Stimulated activated CD4-positive, alpha-beta T cell treated with anti-CD3 and anti-CD28 coated beads, TNF-alpha, amount 100 ng/mL, for 48 hours (primary cell): ENCODE measurements at places on chromosomes 5 and 9.

DNA sequence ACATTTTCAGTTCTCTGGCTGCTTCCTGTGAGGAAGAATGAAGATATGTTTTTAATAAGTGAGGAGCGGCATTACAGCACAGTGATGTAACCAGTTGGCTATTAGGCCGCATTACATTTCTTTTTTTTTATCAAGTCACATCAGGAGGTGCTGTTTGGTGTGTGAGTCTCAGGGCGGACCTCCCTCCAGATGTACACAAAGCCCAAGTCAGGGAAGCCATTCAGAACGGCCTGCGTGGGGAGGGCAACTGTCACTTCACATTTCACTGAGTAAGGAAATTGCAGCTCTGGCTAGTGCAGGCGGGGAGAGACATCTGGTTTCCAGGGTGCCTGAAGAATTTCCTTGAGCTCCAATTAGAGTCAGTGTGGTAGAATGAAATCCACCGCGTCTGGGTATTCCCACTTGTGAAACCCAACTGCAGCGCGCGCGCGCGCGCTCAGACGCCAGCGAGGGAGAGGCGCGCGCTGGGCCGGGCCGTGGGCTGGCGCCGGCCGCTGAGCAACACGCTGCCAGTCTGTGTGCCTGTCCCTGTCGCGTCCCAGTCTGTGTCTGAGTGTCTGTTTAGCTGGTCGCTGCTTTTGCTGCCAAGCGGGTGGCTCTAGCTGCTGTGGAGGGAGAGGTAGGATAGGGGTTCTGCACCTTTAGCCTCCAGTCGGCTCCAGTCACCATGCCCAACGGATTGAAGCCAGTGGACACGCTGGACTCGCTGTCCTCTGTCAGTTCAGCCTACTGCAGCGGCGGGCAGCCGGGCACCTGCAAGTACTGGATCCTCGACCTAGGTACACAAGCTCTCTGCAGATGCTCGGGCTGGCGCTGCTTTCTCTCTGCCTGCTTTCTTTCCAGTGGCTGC lies 140.8 kb upstream of the OTULINL start:
- DNase-seq: no peak

- no peak for DNase-seq
Measured at GRCh38 chr5:30287890-30288289, 905.6 kb upstream of the CDH6 start.

- no peak for DNase-seq
Measured at GRCh38 chr5:58261605-58262004, 198.3 kb downstream of the PLK2 start.

DNA sequence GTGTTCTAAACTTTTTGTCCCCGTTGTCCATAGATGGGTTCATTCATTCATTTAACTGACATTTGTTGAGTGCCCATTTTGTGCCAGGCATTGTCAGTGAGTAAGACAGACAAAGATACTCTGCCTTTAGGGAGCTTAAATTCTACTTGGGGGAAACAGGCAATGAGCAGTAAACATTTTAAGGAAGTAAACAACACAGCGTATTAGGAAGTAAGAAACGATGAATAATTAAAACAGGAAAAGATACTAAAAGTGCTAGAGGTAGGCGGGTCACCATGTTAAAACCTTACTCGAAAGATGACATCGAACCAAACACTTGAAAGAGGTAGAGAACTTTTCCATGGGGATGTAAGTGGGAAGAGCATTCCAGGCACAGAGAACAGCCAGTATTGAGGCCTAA lies 5.5 kb upstream of the MAML1 start:
- DNase-seq: no peak

DNA sequence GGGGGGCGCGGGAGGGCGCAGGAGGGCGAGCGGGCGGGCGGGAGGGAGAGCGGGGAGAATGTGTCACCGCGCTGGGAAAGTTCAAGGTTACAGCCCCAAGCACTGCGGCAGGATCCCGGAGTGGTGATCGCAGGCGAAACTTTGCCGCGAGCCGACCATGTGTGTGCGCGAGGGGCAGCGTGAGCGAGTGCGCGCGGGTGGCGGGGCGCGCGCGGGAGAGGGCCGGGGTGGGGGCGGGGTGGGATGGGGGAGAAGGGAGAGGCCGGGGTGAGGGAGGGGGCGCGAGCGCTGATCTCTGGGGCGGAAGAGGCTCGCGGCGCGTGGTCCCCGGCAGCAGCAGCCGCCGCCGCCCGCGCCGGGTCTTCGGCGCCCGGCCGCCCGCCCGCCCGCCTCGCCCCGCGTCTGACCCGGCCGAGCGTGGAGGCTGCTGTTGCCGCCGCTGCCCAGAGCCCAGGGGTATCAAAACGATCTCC lies at the start of gene NFIB:
TSS of gene NFIB (minus strand) at position 191 of the 473 bp plus-strand sequence. CDS start 630 bp downstream, outside the sequence.
- DNase-seq: no peak

- DNase-seq: no peak
Measured at GRCh38 chr5:54312499-54312898, 2.1 kb upstream of the ARL15 start.

DNA sequence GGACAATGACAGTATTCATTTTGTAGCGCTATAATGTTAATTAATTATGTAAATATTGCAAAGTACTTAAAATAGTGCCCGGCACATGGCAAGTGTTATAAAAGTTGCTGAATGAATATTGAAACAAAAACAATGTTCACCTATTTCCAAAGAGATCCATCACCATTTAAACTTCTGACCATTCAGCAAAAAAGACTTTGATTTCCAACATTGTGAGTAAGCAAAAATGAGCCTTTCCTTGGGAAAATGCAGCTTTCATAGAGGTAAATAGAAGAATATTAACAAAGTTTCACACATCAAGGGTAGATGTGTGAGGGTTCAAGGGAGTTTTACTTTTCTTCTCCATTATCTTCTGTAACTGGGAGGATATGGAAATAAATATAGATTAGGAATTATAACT lies 1089.4 kb upstream of the C9orf72 start:
- DNase-seq: no peak

GRCh38 chr9:108445431-108446071 lies 410.2 kb downstream of the ACTL7B start:
- DNase-seq: no peak

DNA sequence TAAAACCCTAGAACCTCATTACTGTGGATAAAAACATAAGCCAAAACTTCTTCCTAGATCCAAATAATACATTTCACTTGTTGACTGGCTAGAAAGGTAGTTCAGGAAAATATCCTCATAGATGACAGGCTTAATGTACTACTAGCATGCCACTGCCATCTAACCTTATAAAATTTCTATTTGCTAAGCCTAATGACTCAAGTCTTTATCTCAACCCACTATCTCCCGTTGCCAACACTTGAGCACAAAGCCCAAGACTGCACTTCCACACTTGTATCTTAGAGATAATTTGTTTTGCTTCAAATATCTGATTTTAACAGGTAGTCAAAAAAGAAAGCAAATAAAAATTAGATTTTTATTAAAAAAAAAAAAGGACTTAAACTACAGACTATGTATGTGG lies 42.7 kb downstream of the FBXL17 start:
- no peak for DNase-seq

- DNase-seq: no peak
Measured at GRCh38 chr5:142969186-142969585, 199.0 kb downstream of the ARHGAP26 start.

DNA sequence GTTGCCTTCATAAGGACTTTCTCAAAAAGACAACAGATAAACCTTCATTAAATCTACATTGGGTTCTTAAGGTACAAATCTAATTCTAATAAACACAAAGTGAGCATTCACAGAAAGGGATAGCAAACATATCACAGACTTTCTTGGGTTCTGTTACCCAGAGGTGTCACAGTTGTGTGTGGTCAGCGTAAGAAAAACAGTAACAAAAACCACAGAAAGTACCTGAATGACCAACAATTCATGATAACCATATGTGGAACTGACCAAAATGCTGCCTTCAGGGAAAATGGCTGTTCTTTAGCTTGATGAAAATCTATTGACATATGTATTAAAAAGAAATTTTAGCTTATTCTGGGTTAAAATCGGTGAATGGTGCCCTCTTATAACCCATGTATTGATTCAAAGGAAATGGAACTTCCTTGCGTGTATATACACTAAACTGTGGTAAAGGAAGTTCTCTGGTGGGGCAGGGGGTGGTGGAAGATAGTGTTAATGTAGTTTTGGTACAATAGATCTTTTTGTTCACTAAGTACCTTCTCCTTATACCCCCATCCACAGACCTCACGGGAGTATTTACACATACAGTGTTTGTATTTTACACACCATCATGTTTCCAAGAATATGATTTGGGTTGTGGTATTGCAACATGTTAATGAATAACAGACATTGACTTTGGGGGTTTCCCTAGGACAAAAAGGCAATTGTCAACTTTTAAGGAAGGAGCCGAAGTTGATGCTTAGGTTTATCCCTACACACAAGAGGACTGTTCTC lies 152.5 kb downstream of the APBA1 start:
- no peak for DNase-seq

GRCh38 chr9:128259156-128259555 lies 16.7 kb downstream of the GOLGA2 start:
- no peak for DNase-seq

DNA sequence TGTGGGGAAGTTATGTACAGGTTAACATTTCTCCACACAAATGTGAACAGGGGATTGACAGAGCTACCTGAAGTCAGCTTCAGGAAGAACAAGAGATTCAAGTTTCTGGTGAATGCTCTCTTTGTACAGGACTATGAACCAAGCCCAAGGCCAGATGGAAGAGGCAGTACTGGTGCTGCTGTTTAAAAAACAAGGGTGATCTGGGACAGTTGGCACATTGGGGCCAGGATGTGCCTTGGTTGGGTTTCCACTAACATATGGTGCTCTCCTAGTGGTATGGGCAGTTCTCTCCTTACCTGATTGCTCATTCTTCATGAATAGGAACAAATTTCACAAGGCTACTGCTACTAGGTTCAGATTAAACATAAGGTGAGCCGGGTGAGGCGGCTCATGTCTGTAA lies 40.0 kb downstream of the MTMR12 start:
- no peak for DNase-seq

GRCh38 chr9:82020331-82020730 lies 31.8 kb downstream of the SPATA31D1 start:
- no peak for DNase-seq

DNA sequence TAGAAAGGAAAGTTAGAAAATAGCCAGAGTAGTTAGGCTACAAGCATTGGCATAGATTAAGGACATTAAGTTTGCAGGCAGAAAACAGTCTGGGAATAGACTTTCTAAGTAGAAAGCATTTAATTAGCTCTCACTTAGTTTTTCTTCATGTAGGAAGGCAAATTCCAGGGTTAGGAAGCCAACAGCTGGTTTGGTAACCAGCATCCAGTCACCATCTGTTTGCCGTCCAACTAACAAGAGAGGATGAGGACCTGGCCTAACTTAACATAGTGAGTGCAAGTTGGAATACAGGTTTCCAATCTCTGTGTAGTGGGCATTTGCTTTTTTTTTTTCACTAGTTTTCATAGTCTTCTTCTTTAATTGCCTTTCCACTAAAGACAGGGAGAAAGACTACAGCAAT lies 121.7 kb upstream of the NR3C1 start:
- no peak for DNase-seq

DNA sequence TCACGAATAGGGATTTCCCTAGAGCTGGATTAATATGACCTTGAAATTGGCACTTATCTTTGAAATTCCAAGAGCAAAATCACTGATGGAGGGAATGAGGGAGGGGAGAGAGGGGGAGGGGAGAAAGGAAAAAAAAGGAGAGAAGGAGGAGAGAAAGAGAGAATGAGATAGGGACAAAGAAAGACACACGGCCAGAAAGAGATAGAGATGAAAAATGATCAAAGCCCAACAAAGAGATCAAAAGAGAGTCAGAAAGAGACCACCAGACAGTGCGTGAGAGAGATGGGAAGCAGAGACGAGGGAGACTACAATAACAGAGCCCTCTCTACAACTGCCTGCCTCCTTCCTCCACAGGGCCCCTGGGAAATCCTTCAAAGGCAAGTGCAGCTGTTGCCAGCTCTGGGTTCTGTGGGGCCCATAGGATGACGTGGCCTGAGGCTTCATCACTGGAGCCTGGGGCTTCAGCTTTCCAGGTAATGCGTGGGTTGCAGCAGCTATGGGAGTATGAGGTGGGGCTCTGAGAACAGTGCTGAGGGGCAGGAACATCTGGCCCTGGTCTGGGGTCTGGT lies 58.3 kb upstream of the SHB start:
- DNase-seq: no peak

GRCh38 chr5:55720188-55720703 lies 8.1 kb upstream of the SLC38A9 start:
- DNase-seq: no peak

GRCh38 chr5:177471610-177472356 lies 1.7 kb downstream of the DBN1 start:
- no peak for DNase-seq

- DNase-seq: no peak
Measured at GRCh38 chr5:14665949-14666348, 1.4 kb downstream of the OTULIN start.

DNA sequence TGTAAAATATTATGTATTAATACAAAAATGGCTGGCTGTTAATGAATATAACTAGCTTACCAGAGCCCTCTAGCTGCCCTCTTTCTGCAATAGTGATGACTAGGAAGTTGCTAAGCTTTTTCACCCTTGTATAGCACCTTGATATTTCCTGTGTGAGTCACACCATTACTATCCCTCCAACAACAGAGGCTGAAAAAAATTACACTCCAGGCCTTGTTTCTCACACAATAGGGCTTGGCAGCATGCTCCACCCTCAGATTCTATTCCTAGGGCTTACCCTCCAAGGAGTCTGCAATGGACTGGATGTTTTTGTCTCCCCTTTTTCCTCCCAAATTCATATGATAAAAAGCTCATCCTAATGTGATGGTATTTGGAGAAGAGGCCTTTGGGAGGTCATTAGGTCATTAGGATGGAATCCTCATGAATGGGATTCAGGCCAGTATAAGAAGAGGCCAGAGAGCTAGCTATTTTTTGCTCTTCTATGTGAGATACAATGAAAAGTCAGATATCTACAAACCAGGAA lies 184.6 kb upstream of the MAP1B start:
- no peak for DNase-seq

GRCh38 chr9:94511134-94511954 lies 43.5 kb upstream of the PCAT7 start:
- DNase-seq: no peak

DNA sequence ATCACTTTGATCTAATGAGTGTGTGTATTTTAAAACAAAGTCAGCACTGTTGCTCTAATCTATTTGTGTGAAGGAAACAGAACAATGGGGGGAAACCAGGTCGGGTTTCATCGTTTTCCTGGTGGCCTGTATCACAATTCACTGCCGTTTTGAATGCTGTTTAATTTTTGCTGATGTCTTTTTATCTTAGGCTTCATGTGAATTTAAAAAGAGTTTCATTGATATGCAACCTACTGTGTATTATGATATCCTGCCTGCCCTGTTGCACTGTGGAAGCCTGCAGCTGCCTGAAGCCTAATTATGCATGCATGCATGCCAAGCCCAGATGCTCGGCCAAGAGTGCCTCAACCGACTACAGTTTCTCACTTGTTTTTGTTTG lies 307.5 kb downstream of the ZNF608 start:
- no peak for DNase-seq

DNA sequence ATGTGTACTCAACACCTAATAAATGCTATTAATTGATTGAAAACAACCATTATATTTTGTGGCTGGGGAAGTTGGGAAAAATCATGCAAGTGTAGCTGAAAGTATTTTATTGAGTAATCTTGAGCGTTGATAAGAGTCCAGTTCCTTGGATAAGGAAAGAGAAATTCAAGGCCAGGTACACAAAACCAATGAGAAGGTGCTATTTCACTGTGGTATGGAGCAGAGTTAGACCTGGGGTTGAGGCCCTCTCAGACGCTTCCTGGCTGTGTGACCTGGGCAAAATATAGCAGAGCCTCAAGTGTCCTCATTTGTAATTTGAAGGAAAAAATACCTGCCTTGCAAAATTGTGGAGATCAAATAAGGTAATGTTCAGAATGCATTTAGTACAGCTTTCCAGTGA lies 50.1 kb downstream of the GALNT10 start:
- DNase-seq: no peak
